ENCODE measurements at places on chromosomes 12 and 14.

GRCh38 chr12:50351120-50352043 is 45.0 kb downstream of the FAM186A start:
- DNase-seq: no peak

DNA sequence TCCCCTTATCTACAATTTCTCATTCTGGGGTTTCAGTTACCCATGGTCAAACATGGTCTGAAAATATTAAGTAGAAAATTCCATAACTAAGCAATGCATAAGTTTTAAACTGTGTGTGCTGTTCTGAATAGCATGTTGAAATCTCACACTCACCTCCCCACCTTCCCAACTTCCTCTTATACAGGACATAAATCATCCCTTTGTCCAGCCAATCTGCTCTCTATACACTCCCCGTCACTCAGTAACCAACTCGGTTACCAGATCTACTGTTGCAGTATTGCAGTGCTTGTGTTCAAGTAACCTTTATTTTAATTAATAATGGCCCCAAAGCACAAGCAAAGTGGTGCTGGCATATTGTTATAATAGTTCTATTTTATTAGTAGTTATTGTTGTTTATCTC is 420.5 kb downstream of the GXYLT1 start:
- DNase-seq: no peak

DNA sequence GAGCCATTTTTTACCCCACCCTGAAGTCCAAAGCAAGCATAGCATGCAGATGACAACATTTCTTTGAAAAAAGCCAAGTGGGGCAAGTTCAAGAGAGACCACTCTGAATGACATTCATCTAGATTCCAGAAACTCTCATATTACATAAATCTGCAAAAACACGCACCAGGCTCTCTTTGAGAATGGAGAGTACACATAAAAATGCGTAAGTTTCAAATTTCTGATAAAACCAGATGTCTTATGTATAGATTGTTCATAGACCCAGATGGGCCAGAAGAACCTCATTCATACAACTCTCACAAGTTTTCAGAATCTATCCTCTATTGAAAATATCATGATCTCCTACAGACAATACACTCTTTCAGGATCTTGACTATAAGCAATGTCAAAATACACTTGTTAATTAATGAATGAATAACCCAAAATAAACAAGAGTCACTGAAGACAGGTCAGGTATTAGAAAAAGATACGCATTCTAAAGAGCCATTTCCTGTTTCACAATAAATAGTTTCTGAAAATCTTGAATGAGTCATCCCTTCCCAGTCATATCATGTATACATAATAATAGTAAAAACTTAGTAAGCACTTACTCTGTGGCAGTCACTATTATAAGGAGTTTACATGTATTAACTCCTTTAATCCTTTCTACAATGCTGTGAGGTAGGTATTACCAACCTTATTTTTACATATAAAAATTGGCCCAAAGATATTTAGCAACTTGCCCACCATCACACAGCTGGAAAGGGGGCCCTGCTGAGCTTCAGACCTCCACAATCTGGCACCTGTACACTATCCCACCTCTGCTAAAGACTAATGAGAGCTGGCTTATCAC is 72.0 kb downstream of the PPP2R5E start:
- DNase-seq: no peak

GRCh38 chr12:85920324-85920947 is 46.3 kb downstream of the NTS start:
- peak; percentile 13 for DNase-seq

GRCh38 chr12:64476844-64477243 is 24.9 kb downstream of the TBK1 start:
- DNase-seq: no peak

GRCh38 chr14:41586237-41586636 is 20.4 kb upstream of the LRFN5 start:
- no peak for DNase-seq

DNA sequence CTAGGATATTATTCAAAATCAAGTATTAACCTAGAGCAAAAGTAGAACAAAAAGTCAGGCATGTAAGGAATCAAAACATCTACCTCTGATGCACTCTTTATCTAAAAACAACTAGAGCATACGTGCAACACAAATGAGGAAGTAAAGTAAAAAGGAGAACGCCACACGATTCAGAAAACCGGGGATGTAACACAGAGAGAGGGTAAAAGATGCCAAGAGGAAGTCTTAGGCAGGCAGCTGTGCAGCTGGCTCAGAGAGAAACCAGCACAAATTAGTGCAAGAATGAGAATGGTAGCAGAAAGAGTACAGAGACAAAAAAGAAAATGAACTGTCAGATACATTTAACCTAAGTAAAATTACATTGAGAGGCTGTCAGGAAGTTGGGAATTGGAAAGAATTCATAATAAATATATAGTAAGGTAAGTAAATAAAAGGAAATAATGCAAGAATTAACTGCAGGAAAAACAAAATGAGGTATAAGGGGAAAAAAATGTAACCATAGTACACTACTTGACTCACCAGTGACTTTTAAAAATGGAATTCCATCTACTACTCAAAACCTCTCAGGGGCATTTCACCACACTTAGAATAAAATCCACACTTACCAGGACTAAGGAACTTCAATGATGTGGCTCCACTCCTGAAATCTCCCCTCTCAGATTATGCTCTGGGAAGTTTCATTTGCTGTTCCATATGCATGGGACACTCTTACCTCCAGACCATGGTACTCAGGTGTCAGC is 17.1 kb downstream of the BCAT1 start:
- DNase-seq: no peak

DNA sequence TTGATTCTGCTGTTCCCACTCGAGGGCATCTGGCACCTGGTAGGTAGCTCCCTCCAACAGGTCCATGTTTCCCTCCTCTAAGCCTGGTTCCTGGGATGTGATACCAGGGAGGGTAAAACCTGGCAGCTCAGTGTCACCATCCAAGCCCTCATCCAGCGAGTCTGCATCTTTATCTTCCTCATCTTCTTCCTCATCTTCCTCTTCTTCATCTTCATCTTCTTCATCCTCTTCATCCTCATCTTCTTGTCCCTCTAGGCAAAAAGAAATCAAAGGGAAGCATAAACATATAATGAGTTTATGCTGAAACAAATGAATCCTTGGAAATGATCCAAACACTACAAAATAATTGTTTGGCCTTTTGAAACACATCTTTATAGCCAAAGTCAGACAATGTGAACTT is 55.3 kb downstream of the ARMH4 start:
- DNase-seq: no peak

DNA sequence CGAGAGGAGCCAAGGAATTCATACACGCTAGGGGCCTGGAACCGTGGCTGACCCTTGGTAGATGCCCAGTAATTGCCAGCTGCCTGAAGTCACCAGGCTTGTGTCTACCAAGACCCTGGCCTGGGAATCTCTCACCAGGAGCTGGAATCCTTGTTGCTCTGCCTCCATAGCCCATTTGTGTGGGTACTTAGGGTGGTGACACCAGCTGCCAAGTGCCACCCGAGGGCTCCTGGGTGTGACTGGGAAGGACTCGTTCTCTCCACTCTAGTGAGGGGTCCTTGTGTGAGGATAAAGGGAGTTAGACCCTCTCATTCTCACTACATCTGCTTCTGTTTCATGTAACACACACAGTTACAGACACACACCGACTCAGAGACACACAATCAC is 17.9 kb downstream of the SERPINA1 start:
- DNase-seq: no peak

GRCh38 chr12:24993793-24994192 is 44.9 kb upstream of the BCAT1 start:
- no peak for DNase-seq

DNA sequence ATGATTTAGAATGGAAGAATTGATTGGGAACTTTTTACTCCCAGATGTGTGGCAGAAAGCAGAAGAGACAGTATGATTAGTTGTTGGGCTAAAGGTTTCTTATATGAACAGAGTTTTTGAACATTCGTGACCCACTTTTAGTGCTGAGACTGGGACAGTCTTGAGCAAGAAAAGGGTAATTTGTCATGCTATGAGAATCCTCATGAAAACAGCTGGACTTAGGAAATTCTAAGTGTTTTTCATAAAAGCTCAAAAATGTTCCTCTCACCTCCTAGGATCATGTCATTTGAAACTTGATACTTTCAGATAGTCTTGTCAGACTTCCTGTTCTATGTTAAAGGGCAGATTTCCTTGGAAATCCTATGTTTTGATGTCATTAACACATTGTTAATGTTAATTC is 86.1 kb downstream of the MGAT4C start:
- DNase-seq: no peak

GRCh38 chr12:111943929-111944328 is 69.0 kb downstream of the TMEM116 start:
- no peak for DNase-seq

- DNase-seq: no peak
Measured at GRCh38 chr14:54857830-54858269, 44.8 kb downstream of the GCH1 start.

DNA sequence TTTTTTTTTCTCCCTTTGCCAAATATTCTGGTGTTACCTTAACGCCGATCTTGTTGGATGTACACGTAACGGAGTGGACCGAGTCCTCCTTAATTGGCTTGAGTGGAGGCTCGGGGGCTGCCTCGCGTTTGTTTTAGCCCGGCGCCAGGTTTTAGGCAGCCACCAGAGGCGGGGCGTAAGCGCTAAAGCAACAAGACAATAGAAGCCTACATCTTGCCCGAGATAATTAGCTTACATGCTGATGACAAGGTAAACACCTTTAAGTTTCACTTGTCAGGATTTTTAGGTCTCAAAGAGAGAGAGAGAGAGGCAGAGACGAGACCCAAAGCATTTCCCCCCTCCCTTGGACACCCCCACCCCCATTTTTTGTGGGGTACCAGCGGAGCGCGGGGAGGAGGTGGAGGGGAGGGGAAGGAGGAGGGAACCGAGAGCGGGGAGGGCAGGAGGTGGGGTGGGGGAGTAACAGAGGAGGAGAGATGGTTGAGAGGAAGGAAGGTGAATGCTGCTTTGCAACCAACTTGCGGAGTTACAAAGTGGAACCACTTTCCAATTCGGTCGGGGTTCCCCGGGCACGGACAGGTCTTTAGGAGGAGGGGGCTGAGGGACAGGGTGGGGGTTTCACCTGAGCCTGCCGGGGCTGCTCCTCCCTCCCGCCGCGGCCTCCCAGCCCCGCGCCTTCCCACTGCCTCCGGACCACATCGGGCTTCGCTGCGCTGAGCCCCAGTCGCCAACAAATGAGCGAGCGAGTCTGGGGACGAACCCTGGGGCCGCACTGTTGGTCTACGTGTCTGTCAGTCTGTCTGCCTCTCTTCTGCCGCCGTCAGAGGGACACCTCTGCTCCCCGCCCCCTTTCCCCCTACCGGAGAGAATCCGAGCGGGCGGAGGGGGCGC is at the start of gene NKX2-1:
Gene NKX2-1, minus strand, starts transcription at position 802 of the 891 bp plus-strand sequence. Its CDS starts 103 bp downstream, at position 699.
- DNase-seq: peak; percentile 100

- no peak for DNase-seq
Measured at GRCh38 chr12:42756841-42757623, 167.5 kb upstream of the PRICKLE1 start.

DNA sequence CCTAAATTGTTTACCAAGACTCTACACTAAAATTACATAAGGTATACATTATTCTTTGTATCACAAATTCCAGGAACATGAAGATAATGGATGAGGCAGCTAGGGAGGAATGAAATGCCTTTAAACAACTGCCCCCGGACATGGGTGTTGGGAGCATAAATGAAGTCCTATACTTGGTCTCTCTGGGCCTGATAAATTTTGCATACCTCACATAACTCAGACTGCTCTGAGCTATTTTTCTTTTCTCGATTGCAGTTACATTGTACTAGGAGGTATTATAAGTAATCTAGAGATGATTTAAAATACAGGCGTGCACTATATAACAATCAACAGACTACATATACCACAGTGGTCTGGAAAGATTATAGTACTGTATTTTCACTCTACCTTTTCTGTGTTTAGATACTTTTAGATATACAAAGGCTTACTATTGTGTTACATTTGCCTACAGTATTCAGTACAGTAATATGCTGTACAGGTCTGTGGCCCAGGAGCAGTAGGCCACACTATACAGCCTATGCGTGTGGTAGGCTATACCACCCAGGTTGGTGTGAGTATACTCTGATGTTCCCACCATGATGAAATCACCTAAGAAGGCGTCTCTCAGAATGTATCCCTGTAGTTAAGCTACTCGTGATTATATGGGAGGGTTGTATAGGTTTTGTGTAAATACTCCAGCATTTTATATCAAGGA is 14.3 kb downstream of the FNTB start:
- DNase-seq: no peak

DNA sequence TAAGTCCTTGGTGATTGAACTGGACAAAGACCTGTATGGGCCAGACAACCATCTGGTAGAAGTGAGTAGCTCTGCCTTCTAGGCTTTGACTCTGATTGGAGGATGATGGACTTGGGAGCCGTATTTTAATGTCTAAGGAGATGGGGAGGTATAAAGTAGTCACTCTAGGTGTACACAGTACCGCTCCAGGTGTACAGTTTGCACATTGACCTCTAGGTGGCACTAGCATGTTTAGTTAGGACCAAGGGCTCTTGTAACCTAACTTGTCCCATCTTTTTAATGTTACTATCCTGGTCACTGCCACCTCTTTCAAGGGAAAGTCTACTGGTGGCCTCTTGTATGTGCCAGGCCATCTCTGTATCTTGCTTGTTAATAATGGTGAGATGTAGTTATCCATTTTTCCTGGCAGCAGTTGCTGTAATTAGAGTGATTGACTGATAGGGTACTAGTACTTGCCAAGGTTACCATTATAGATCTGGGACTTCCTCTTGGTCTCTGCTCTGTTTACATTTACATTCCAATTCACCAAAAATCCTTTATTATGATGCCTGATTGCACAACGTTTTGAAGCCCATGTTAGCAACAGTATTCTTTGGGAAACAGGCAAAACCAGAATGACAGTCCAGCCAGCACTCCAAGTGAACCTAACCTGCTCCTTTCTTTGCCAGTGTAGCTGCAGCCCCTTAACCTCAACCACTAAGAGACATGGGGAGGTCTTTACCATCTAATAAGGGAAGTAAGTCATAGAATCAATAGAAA is 3.6 kb downstream of the SMARCD1 start:
- peak; percentile 46 for DNase-seq

GRCh38 chr14:60067882-60068281 is 23.8 kb upstream of the PCNX4 start:
- no peak for DNase-seq

GRCh38 chr12:98819071-98819470 is 174.0 kb downstream of the APAF1 start:
- no peak for DNase-seq

- no peak for DNase-seq
Measured at GRCh38 chr14:97655169-97655948, 858.2 kb downstream of the VRK1 start.

DNA sequence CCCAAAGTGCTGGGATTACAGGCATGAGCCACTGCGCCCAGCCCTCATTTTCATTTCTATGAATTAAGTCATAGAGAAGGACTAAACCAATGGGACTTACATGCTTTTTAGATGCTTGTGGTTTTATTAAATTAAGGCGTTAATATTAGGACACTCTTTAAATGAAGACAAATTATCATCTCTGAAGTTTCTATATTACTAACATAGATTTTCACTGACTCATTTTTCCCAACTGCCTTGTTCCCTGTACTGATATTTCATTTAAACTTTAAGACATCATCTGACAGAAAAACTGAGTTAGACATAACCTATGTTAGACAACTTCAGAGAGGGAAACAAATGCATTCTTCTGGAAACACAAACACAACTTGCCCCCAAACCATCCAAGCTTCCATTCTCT is 99.8 kb downstream of the BTG1 start:
- no peak for DNase-seq
